NCI-H2171 (cell line): ENCODE measurements at places on chromosomes 1 and 21.

DNA sequence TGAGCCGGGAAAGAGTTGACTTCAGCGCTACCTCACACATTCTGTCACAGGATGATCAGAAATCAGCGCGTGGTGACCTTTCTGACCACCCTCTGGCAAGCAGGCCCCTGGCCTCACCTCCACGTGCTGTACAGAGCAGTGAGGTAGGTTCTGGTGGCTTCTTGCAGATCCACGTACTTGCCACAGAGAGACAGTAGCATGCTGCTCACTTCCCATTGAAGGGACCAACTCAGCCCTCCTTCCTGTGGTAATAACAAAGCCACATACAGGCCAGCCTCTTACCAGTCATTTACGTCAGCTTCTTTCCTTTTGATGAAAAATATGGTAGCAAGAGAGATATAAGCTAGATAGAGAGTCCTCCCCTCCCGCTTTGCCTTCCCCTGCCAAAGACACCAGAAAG lies 200.7 kb downstream of the CHRM3 start:
- DNase-seq = no peak

GRCh38 chr1:39960431-39960958 lies 5.5 kb downstream of the MFSD2A start:
- peak; percentile 94 for DNase-seq

GRCh38 chr1:85330711-85331290 lies 54.4 kb upstream of the BCL10 start:
- DNase-seq = no peak

DNA sequence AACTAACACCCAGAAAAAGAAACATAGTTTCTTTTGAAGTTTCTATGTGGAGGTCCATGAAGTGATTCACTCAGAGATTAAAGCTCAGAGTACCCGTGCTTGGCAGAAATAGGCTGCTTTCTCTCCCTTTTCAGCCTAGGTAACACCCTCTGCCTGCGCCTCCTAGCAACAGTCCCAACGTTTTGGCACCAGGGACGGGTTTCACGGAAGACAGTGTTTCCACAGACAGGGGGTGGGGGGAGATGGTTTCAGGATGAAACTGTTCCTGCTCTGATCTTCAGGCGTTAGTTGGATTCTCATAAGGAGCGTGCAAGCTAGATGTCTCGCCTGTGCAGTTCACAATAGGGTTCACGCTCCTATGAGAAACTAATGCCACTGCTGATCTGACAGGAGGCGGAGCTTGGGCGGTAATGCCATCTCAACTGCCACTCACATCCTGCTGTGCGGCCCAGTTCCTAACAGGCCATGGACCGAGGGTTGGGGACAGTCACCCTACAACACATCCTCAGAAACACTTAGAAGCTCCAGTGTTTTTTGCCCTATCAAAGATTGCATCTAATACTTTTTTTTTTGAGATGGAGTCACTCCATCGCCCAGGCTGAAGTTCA lies 53.2 kb downstream of the CHML start:
- no peak for DNase-seq

DNA sequence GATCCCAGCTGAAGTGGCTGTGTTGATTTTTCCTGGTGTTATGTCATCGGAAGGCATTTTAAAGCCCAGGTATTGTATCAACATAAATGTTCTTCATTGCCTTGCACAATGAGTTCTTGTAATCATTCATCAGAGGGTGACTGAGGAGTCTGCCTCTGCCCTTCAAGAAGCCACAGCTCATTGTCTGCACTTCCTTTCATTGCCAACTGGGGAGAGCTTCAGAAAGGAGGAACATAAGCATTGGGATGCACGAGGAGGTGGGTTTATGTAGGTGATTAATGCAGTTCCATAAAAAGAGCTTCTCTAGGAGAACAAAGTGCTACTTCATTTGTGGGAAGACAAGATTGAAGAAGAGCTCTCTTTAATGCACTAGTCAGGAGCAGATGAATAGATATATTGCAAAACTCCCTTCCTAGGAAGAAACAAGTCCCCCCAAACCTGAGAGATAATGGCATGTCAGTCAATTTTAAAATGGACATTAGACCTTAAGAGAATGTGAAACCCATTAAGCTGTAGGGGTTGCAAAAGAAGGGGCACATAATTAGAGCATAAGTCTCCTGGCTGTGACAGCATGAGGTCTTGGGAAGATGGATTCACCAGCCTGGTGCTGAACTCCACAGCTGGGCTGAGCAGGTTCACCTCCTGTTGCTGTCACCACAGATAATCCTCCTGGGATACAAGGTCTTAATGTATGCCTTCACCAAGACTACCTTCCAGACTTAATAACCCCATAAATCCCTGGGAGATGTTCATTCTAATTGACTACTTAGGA lies 124.6 kb downstream of the BACH1 start:
- no peak for DNase-seq

- no peak for DNase-seq
Observed at GRCh38 chr1:56123421-56123820, 455.9 kb downstream of the PLPP3 start.

GRCh38 chr1:186927884-186928283 lies 99.1 kb downstream of the PLA2G4A start:
- no peak for DNase-seq

DNA sequence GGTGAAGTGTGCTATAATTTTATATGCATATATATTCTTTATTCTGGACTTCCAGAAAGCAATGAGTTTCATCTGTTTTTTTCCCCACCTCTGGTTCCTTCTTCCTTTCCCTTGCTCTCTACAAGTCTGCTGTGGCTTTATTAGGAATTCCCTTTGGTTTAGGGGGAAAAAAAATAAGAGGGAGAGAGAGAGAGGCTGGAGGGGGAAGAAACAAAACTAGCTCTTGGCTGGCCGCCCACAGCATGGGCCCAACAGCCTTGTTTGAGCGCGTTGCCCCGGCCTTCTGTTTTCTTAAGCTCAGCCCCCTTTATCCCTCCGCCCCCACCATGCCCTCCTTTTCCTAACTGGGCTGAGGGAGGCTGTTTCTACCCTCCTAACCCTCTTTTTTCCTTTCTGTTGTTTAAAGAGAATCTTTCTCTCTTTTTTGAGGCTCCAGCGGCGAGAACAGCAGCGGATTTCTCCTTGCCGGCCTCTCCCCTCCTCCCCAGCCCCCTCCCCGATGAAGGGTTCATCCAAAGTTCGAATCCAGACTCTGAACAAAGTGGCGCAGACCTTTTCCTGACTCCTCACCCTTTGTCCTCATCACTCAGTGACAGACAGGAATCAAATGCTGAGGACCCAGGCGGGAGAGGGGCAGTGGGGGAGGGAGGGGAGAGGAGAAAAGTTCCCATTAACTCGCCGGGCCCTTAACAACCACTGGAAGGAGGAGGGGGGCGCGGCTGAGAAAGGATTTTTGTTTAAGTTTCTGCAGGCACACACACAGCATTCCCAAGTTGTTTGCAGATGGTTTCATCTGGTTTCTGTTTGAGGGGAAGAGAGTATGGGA lies 29.7 kb downstream of the PBX1 start:
- DNase-seq = peak; percentile 77

DNA sequence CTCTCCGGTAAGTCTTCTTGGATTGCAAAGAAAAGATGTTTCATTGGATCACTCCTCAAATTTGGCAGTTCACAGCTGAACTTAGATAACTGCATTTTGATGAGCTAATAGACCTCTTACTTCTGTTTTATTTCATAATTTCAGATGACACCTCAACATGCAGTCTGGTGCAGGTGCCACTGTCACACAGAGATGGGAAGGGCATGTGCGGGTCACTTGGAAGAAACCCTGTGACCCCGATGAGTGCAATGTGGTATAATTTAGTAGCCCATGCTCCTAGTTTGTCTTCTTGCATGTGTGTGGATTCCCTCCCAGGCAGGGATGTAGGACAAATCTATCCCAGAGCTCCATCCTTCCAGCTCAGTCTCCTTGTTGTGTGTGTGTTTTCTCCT lies 481 bp upstream of the SLAMF1 start:
- DNase-seq = no peak

DNA sequence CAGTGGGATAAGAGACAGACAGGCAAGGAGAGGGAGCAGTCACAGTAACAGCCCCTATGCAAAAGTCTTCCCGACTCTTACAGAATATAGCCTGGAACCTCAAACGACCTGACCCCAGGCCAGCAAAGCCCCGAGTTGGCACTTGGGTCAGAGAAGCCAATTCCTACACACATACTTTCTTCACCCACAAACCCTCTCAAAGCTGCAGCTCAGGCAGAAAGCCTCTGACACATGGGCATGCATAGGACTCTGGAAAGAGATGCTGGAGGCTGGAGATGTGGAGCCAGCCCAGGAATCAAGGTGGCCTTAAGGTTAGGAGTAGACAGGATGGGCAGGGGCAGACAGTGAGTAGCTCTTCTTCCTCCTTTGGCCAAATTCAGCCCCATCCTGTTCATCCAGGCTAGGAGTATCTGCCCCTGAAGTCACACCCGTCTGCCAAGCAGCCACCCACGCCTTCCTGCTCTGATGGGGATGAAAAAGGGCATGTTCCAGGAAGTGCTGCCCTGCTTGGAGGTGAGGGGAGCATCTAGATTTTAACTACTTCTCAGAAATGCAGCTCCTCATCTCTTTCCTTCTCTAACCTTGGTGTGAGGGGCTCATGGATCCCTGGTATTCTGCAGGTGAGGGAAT lies 7.8 kb downstream of the SLC41A1 start:
- no peak for DNase-seq

- DNase-seq = no peak
Observed at GRCh38 chr1:106223213-106223612, 833.3 kb upstream of the PRMT6 start.
